T-cell (primary cell): ENCODE measurements at places on chromosomes 6 and 20.

DNA sequence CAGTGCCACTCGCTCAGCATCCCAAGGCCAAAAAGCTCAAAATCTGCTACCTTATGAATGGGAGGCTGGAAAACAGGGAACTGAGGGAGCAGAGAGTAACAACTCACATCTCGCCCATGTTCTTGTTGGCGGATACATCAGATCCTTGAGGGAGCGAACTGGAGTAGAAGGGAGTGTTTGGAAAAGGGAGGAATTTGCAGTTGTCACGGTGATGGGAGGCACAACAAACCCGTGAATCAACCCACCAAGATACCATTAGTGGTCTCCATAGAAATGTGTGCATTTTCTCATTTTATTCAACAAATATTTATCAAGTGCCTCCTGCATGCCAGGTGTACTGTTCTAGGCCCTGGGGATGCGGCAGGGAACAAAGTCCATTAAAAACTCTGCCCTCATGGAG, 212.1 kb downstream of the EYA2 start:
- no peak for DNase-seq

DNA sequence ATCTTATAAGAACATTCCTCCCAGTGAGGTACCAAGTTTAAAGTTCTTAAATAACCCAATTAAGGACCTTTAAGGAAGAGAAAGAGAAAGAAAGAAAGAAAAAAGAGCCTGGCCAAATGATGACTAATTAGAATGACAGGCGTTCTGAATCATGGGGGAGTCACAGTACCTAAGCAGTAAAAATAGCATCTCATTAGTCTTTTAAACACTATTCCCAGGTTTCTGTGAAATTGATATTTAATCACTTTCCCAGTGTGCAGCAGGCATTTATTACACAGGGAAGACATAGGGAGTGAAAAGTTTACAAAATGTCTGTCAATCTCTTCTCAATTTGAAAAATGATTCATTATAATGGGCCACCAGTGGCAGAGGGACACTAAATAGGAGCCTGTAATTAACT, 251.4 kb upstream of the MANEA start:
- no peak for DNase-seq

GRCh38 chr6:12804952-12805645, 88.5 kb downstream of the PHACTR1 start:
- no peak for DNase-seq

GRCh38 chr20:40797425-40797824, 108.4 kb upstream of the MAFB start:
- no peak for DNase-seq
